ENCODE measurements at places on chromosomes 6 and 20.
A peak's percentile ranks its signal among the peaks of the same experiment; 100 is the strongest.

- DNase-seq, result peak; percentile 74
Measured at GRCh38 chr6:4155848-4156466, 20.6 kb upstream of the ECI2 start.

DNA sequence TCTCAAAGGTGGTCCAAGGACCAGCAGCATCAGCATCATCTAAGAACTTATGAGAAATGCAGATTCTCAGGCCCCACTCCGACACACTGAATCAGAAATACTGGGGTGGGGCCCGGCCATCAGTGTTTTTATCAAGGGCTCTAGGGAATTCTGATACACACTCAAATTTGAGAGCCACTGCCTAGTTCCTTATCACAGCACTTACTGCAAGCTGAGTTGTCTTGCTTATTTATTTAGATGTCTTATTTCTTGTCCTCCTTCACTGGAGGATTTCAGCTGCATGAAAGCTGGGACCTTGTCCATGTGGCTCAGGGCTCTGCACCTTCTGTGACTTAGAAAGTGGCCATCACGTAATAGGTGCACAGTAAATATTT is 139.4 kb upstream of the RREB1 start:
- no peak for DNase-seq

- no peak for DNase-seq
Measured at GRCh38 chr20:58330249-58330648, 20.7 kb downstream of the RAB22A start.

GRCh38 chr6:389622-390021 is 1.9 kb upstream of the IRF4 start:
- peak; percentile 71 for DNase-seq

GRCh38 chr6:150940941-150941340 is 75.4 kb downstream of the MTHFD1L start:
- DNase-seq, result no peak

- DNase-seq, result no peak
Measured at GRCh38 chr6:77286541-77286940, 176.8 kb downstream of the HTR1B start.

DNA sequence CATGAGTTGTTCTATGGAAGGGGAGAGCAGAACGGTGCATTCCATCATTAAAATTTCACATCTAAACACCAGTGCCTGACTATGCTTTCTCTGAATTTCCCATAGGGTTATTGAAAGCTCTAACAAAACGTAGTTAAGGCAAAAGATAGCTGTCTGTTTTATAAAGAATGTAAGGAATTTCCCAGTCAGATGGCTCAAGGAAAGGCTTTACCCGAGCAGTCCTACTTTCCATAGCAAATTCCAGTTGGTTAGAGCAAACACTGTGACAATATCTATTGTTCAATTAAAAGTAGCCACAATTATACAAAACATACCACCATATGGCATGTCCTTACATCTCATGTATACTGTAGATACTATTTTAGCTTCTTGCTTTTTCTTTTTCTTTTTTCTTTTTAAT is 1059.5 kb upstream of the FLRT3 start:
- no peak for DNase-seq

DNA sequence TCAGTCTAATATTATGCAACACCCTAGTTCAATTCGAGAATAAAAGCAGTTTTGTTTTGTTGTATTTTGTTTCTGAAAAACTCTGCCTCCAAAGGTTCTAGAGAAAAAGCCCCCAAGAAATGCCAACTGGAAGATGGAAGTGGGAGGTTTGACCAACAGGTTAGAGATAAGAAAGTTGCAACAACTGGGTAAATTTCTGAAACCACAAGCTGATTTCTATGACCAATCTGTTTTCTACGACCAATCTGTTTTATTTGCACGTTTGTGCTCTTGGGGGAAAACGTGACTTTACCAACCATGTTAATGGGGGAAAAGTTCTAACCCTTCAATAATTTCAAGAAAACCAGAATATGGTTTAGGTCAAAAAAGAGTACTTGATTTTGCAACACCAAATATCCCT is 173.2 kb downstream of the PDE7B start:
- no peak for DNase-seq

DNA sequence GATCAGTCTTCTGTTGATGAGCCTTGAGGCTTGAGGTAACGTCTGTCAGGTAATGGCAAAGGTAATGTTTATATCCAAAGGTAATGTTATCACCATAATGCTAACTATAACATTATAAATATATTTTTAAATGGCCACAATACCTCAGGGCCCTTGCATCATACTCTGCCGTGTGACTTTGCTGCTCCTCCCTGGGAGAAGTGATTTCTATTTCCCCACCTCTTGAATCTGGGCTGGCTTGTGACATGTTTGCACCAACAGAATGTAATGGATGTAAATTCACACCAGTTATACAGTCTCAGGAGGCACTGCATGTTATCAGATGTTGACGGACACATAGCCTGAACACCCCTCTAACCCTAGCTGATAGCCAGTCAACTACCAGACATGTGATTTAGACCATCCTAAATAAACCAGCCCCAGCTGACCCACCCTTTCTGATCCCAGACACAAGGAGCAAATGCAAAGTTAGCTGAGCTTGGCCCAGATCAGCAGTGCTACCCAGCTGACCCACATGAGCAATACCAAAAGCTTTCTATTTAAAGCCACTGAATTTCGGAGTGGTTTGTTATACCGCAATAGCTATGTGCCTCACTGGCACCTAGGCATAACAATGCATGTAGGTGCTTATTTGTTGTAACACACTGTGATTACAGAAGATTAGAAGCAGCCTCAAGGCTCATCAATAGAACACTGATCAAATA is 93.8 kb upstream of the SIRPA start:
- DNase-seq, result no peak

DNA sequence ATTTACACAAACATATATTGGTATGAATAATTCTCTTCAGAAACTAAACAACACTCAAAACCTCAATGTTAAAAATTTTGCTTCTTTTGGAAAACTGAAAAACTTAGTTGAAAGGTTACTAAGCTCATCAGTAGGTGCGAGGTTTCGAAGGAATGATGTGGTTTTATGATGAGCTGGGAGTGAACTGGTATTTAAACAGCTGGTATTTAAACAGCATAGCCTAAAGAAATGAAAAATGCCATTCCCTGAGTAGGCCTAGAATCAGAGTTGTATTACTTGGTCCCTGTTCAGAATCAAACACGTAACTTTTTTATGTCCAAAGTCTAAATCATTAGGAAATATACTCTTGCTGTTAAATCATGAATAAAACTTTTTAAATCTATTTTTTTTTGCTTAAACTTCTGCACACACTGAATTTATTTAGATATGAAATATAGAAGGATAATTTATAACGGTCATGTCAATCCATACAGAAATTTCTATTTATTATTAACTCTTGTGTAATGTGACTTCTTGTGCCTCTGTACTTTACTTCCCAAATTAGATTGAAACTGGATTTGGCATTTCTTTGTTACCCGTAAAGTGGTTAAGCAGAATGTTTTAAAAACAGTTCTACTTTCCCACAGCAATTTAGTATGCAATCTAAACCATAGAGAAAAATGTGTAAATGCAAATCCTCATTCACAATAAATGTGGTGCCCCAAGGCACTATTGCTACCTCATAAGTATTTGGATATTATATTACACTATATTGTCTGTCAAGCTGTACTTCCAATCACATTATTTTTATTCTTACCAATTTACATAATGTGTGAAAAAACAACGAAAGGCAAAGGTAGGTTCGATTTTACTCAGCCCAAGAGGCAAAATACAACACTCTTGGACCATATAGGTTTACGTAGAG is 124.1 kb downstream of the HS3ST5 start:
- DNase-seq, result no peak

GRCh38 chr6:154403788-154404187 is 47.2 kb upstream of the IPCEF1 start:
- DNase-seq, result no peak

GRCh38 chr6:149934249-149935156 is 7.3 kb upstream of the ULBP2 start:
- DNase-seq, result peak; percentile 51

DNA sequence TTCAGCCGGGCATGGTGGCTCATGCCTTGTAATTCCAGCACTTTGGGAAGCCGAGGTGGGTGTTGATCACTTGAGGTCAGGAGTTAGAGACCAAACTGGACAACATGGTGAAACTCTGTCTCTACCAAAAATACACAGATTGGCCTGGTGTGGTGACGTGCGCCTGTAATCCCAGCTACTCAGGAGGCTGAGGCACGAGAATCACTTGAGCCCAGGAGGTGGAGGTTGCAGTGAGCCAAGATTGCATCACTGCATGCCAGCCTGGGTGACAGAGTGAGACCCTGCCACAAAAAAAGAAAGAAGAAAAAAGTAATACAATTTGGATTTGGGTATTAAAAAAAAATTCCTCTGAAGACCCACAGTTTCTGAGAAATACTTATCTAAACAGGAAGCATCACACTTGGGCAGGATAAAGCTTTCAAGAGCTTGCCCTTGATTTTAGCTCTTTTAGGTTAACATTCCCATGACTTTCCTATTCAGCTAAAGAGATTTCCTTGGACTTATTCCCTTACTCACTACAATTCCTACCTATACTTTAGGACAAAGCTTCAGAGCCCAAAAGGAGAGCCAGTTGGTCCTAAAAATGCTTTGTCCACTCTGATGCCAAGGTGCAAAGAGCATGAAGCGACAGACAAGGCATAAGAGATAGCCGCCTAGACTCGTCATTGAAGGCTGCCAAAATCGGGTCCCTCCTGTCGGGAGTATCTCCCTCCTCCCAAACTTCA is 1.9 kb downstream of the ELOVL2 start:
- DNase-seq, result no peak

- DNase-seq, result no peak
Measured at GRCh38 chr20:59039233-59039632, 3.4 kb downstream of the PRELID3B start.

DNA sequence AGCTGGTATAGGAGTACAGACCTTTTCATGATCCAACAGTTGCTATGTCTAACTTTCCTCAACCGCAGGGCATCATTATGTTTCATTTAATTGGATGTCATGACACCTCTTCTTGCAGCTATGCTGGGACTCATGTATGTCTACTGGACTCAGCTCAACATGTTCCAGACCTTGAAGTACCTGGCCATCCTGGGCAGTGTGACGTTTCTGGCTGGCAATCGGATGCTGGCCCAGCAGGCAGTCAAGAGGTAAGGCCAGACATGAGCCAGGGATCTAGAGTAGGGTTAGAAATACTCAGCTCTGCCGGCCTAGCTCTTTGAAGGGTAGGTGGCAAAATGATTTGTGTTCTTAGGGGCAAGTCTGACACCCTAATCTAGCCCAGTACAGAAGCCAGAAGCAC is 25.2 kb downstream of the GHRH start:
- no peak for DNase-seq

DNA sequence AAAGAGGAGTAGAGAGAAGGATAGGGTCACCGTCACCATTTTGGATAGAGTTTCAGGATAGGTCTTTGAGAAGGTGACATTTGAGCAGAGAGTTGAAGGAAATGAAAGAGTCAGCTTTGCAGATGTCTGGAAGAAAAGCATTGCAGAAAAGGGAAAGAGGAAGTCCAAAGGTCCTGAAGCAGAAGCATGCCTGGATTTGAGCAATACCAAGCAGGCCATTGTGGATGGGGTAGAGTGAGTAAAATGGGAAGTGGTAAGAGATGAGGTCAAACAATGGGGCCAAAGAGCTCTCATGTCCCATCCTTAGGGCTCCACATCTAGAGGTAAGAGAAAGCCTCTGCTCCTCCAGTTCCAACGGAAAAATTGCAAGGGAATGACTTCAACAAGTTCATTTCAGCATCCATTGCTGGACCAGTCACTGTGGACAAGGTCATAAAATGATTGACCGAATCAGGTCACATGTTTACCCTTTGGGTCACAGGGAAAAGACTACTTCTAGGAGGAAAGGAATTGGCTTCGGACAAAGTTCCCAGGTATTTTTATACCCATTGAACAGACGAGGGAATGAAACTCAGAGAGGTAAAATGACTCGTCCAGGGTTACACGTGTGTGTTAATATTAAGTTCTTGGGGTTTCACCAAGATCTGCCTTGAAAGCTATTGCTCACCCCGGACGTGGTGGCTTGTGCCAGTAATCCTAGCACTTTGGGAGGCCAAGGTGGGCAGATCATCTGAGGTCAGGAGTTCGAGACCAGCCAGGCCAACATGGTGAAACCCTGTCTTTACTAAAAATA is 6.6 kb upstream of the SAMHD1 start:
- DNase-seq, result no peak

GRCh38 chr6:140790109-140790508 is 1342.6 kb upstream of the GJE1 start:
- DNase-seq, result no peak

DNA sequence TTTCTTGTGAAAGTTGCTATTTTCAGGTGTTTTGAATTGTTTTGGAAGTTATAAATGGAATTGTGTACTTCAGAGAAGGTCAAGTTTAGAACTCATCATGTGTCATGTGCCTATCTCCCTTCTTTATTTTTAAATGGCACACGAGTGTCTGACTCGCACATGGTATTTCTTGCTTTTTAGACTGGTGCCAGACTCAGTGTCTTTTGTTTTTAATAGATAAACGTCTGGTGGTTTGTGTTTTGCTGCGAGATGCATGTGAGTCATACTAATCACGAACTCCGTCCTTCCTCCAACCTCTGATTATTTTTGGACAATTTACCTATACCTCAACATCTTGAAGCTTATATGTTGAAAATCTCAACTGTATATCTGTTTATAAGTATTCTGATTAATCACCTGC is 292.1 kb downstream of the CDKAL1 start:
- no peak for DNase-seq

- DNase-seq, result no peak
Measured at GRCh38 chr6:104162036-104162669, 697.6 kb downstream of the HACE1 start.

- no peak for DNase-seq
Measured at GRCh38 chr20:48416002-48416401, 411.8 kb downstream of the PREX1 start.

DNA sequence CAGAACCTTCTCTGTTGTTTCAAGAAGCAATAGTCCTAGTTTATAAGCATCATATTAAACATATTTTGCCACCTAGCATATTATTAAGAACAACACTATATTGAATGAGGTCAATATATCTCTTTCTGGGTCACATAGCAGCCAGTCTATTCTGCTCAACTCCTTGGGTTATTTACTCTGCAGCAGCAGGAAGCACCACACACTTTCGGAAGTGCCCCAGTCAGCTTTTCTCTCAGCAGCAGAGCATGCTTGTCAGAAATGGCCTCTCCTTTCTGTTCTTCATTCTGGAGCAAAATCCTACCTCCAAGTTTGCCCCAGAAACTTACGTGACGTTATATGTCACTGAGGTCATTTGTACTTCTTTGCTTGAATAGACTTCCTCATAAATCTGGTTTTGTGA is 22.7 kb downstream of the CFAP206 start:
- no peak for DNase-seq

GRCh38 chr6:166675736-166676135 is 48.7 kb upstream of the RPS6KA2 start:
- DNase-seq, result no peak

DNA sequence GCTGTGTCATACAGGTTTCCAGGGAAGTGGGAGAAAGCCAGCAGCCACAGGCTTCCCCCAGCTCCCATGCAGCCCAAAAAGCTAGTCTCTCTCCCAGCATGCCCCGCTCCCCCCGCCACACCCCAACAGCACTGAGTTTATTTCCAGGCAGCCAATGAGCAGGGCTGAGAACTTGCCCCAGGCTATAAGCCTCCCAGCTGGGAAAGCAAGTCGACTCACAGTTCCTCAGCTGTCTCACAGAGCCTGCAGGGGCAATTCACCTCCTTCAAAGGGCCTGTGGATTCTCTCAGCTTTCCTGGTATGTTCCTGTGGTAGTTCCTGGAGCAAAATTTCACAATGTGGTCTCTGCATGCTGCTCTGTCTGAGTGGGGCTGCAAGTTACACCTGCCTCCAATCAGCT is 34.2 kb downstream of the PAX1 start:
- no peak for DNase-seq

All from T-helper 2 cell treated with Interferon-gamma antibody and Interleukin-4, amounts not matched to agents 5 μg/mL and 100 μg/mL, for 36 hours (primary cell).